NCI-H524 (cell line): ENCODE measurements at places on chromosomes 5 and 9.

GRCh38 chr9:109802491-109802890 lies 22.5 kb downstream of the PALM2AKAP2 start:
- DNase-seq, result no peak

DNA sequence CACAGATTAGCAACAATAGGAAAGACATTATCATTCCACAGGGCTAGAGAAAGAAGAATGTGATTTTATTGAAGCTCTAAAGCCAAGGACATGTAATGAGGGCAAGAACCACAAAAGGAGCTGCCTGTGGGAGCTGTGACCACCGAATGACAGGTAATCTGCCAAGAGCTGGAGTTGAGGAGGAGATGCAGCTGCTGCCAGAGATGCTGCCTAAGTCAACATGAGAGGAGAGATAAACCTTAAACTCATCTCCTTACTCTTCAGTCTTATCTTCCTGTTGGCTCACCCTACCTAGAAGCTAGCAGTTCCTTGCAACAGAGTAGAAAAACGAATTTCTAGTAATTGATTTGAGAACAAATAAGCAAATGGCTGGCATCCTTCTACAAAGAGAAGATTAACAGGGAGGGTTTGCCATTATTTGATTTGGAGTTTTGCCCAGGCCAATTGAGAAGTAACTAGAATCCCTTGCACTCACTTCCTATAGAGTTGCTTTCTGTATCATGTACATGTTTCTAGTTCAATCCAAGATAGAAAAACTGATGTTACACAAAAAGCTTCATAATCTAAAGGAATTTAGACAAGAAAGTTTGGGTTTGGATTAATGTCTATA lies 539.2 kb downstream of the TLE1 start:
- no peak for DNase-seq

- DNase-seq, result no peak
Measured at GRCh38 chr5:63097286-63097685, 518.7 kb downstream of the LRRC70 start.

- DNase-seq, result no peak
Measured at GRCh38 chr9:3968891-3969290, 331.0 kb downstream of the GLIS3 start.

GRCh38 chr9:15333376-15333881 lies 26.4 kb upstream of the TTC39B start:
- DNase-seq, result no peak

- peak; percentile 58 for DNase-seq
Measured at GRCh38 chr5:150589862-150590601, 50.4 kb upstream of the SYNPO start.

DNA sequence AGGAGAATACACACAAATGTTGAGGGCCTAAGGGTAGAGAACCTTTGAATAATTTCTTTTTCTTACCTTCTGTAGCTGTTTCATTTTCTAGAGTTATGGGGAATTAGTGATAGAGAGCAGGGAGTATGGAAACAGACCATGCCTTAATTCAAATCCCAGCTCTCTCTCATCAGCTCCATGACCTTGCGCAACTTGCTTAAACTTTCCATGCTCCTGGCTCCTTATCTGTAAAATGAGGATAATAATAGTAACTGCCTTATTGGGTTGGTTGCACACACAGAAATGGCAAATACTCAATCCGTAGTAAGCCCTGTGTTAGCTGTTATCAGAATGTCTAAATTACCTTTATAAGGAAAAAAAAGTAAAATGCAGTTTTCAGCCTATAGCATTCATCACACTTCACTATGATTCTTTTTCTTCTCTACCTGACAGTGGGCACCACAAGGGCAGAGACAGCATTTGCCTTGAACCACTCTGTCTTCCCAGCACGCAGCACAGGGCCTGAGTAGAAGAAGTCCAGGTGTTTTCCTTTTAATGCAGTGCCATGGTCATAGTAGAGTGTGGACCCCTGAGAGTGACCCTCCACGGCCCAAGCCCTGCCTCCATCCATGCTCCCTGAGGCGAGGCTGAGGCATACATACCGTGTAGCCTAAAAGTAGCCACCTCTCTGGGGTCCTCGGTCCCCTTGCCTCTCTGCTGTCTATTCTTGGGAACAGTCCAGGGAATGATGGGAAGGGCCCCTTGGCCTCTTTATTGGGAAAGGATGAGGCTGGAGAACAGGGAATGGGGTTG lies 17.4 kb downstream of the C5orf15 start:
- no peak for DNase-seq

DNA sequence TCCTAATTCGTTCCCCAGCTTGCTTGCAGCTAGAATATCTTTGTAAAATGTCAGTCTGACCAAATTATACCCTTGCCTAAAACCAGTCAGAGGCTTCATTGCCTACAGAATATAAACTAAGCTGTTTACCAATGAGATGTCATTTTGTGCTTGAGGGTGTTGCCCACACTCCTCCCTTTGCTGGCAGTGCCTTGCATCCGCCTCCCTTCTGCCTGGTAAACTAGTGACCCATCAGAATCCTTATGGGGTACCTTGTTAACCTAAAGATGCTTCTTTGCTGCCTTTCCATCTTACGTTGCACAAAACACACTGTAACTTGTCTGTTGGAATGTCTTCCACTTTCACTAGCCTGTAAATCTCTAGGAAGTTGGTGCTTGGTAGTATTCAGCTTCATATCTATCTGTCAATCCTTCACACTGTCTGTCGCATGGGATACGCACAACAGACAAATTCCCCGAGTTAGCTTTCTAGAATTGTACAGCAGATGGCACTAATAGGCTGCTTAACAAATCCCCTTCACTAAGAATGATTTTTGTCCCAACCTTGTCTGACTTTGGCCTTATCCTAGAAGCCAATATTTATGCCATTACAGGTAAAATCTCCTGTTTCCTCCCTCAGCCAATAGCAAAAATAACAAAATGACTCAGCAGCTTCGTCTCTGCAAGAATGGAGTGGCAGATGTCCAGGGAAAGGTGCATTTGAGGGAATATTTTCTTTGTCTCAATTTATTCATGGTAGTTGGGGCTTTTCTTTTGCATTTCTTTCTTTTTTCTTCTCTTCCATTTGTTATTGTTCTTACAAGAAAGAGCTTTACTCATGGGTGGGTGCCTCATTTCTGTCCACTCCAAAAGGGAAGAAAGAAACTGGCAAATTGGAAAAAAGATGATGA lies 3.0 kb downstream of the NUDT2 start:
- peak; percentile 59 for DNase-seq

- DNase-seq, result peak; percentile 41
Measured at GRCh38 chr5:850511-851006, at the start of gene ZDHHC11. Gene ZDHHC11 (minus strand): TSS chr5:850986. CDS start chr5:850602, 384 bp downstream.

- DNase-seq, result no peak
Measured at GRCh38 chr5:56633950-56634349, 181.4 kb upstream of the MAP3K1 start.
